ENCODE measurements at places on chromosomes 11 and 22.
A peak's percentile ranks its signal among the peaks of the same experiment; 100 is the strongest.

- DNase-seq = no peak
Observed at GRCh38 chr11:20015529-20016427, 144.5 kb downstream of the DBX1 start.

DNA sequence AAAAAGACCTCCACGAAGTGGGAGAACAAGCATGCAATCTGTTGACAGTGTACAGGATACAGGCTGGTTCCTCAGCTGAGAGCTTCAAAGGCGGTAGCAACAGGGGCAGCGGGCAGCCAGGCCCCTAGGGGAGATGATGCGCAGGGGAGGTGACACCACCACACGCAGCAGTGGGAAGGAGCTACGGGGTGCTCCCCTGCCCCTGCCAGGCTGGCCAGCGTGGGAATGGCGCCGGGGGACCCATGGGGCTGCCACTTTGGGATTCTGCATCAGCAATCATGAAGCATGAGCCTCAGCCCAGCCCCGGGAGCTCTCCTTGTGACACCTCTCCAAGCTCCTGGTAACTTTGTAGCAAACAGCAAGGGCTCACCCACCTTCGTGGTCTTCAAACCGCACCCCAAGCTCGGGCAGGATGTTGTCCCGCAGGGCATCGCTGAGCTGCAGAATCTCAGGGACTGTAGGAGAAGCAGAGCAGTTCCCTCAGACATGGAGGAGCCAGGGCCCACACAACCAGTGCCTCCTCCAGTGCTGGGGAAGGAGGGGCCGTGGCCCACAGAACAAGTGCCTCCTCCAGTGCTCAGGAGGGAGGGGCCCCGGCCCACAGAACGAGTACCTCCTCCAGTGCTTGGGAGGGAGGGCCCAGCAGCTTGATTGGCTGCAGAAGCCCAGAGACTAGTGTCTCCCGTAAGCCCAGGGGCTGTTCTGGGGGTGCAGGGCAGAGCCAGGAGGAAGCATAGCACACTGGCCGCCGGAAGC is 14.6 kb upstream of the NAP1L4 start:
- DNase-seq = no peak

DNA sequence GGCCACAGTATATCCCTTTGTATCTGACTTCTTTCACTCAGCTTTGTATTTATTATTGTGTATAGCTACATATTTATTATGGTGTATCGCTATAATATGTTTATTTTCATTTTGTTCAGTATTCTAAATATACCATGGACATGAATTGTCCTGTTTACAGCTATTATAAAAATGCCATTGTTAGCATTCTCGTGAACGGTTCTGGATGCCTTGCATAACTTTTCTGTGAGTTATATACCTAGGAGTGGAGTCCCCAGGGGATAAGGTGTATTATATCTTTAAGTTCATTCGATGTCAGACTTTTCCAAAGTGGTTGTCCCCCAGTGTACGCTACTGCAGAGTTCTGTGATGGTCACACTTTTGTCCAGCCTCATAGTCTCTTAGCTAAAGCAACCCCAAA is 301.7 kb downstream of the TMEM135 start:
- DNase-seq = no peak

- no peak for DNase-seq
Observed at GRCh38 chr22:50691521-50691920, 18.9 kb downstream of the SHANK3 start.

- no peak for DNase-seq
Observed at GRCh38 chr11:11025087-11025486, 167.2 kb upstream of the ZBED5 start.

GRCh38 chr11:35274909-35275785 is 136.2 kb downstream of the CD44 start:
- DNase-seq = no peak

- DNase-seq = no peak
Observed at GRCh38 chr22:29482726-29483125, 2.7 kb downstream of the NEFH start.

GRCh38 chr11:42647993-42648392 is 663.8 kb upstream of the API5 start:
- DNase-seq = no peak

DNA sequence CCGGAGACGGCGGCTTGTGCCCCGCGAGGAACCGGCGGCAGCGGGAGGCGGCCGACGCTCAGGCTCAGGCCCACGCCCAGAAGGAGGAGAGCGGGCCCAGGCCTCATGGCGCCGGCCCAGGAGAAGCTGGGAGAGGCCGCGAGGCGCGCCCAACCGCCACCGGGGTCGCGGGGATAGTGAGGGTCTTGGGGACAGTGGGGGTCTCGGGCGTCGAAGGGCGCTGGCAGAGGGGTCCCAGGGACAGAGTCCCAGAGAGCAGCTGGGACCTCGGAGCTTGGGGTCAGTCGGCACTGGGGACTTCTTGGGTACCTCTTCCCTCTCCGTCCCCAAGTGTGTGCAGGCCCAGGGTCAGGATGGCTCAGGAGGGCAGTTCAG is at the start of gene PKDREJ:
Gene PKDREJ (minus strand): TSS at position 128 of the 375 bp plus-strand sequence. CDS start 21 bp downstream, at position 107.
- no peak for DNase-seq

GRCh38 chr11:76161261-76161961 is 44.9 kb downstream of the WNT11 start:
- DNase-seq = no peak

GRCh38 chr22:42769574-42770447 is 49.1 kb upstream of the A4GALT start:
- no peak for DNase-seq

GRCh38 chr11:112514011-112514740 is 253.5 kb upstream of the PLET1 start:
- peak; percentile 77 for DNase-seq

GRCh38 chr22:30212363-30212995 is 34.1 kb downstream of the LIF start:
- no peak for DNase-seq

DNA sequence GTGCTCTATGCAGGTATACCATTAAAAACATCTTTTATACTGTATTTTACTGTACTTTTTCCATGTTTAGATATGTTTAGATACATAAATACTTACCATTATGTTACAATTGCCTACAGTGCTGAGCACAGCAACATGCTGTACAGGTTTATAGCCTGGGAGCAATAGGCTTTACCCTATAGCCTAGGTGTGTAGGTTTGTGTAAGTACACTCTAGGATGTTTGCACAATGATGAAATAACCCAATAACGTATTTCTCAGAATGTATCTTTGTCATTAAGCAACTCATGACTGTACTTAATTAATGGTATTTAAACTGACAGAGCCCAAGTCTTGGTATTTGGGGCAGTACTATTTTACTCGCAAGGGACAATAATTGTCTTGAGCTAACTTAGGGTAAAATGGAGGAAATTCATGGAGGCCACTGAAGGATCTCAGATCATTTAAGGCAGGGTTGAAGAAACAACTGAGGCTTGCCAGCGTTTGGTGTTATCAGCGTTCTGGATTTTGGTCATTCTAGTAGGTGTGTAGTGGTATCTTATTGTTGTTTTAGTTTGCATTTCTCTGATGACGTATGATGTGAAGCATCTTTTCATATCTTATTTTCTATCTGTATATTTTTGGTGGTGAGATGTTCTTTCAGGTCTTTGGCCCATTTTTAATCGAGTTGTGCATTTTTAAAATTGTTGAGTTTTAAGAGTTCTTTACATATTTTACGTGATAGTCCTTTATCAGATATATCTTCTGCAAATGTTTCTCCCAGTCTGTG is 42.4 kb downstream of the ADAMTS15 start:
- DNase-seq = no peak

DNA sequence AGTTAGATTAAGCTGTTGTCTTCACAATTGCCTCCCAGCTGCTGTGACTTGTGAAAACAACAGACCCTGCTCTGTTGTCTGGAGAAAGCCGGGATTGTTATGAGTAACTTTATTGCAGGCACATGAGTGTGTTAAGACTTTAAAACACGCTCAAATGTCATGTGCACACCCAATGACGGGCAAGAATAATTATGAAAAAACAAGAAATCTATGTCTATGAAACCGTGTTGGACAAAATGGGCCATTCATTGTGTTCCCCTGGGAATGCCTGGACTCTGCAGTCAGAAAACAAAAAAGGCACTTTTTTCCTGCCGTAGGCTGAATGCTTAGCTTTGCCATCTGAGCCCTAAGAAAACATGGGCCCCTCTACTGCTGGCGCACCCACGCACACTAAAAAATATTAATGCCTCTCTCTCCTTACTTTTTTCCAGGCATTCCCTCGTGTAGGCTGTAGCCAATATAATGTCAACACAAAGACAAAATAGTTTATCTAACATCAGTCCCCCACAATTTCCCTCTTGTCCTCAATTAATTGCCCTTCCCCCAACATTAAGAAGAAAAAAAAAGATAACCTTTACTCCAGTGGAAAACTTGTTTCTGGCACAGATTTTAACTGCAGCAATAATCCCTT is 207.9 kb downstream of the SOX6 start:
- DNase-seq = no peak

DNA sequence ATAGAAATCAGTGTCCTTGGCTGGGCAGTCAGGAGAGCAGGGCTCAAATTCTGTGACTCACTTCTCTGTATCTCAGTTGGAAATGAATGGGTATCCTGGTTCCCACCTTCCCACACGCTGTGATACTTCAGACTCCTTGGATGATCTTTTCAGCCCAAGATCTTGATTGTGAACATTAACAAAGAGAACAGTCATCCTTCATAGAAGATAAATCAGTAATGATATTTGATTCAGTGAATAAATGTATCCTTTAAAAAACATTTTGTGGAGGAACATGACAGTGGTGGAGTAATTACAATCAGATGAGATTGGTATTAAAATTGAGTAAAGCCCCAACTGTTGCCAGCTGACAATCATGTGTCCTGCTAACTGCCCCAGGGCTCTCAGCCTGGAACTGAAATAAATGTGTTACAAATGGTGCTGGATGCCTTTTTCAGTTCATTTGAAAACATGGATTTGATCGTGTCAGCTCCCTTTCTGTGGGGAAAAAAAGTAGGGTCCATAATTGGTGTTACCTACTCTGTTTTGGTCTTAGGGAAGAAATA is 72.9 kb upstream of the OR5AN1 start:
- DNase-seq = no peak
